ENCODE measurements at places on chromosomes 6 and 20.

DNA sequence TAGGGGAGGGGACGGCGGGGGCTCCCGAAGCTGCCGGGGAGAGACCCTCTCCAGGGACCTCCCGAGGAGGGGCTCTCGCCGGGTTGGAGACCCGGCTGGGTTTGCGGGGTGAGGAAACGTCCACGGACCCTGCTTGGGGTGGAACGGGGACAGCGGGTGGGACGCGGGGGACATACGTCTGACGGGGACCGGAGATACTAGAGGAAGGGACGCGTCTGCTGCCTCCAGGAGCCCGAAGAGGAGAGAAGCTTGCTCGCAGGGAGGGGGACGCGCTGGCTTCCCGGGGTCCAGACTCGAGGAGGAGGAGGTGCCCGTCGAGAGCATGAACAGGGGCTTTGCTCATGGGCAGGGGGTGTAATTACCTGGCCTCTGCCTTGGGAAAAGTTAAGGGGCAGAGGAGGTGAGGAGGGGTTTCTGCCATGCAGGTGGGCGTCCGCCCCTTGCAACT lies 593 bp downstream of the DNMT3B start:
- no peak for DNase-seq

GRCh38 chr6:1391800-1392309 lies 2.5 kb downstream of the FOXF2 start:
- DNase-seq = no peak

GRCh38 chr6:70131528-70131927 lies 171.4 kb downstream of the COL9A1 start:
- no peak for DNase-seq

DNA sequence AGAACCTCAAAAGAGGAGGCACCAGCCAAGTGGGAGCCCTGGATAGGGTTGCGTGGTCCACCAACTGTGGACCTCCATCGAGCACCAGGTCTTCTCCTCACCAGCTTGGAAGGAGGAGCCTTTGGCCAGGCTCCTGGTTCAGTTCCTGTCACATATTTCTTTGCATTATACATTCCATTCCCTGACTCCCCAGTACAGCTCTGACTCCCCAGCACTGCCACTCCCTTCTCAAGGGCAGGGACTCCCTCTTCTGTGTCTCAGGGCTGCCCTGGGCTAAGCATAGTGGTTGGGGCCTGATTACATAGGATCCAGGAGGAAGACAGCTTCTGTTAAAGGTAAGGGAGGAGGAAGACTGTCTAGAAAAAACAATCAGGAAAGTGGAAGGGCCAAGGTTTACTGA lies 91.1 kb downstream of the MRPL14 start:
- no peak for DNase-seq

DNA sequence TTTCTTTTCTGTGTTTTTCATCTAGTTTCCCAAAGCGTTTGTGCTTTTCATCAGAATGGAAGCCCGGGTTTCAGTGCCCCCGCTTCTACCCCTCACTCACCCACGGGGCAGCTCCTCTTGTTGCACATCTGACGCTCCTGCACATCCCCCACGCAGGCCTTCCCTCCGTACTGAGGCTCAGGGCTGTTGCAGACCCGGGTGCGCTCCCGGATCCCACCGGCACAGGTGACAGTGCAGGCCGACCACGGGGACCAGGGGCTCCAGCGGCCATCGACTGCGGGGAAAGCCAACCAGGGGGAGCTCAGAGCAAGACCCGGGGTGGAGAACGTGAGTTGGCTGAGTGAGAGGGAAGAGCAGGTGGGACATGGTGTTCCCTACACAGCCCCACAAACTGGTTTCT lies 19.0 kb downstream of the THBS2 start:
- DNase-seq = no peak

- DNase-seq = no peak
Observed at GRCh38 chr20:2006452-2007361, 12.8 kb upstream of the PDYN start.

DNA sequence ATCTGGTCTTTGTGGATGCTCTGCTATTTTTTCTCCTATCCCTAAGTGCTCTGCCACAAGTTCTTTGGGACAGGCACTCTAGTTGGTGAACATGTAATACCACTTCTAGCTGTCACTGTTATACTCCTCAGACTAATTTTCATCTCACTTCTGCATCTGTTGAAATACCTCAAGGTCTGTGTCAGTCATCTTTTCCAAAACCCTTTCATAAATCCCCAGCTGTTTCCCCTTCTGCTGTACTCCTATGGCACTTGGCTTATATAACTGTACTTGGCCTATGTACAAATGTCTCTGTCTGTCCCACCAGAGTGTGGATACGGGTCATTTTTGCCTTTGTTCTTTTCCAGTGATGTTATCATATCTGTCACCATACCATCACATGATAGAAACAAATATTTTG lies 124.2 kb downstream of the FHL5 start:
- no peak for DNase-seq

- no peak for DNase-seq
Observed at GRCh38 chr6:117328005-117328389, 62.6 kb downstream of the VGLL2 start.
